ENCODE measurements at places on chromosomes 13 and 19.

DNA sequence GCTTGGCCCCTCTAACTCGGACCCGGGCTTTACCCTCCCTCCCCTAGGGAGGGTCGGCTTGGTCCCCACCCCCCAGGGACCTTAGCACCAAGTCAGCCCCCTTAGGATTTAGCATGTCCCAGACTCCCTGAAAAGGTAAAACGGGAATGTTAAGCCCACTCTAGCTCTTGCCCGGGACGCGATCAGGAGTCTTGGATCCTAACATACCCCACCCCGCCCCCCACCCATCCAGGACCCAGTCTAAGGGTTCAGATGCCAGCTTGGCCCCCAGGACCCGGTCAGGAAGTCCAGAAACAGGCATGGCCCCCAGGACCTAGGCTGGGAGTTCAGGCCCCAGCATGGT is 437 bp downstream of the EPOR start:
- DNase-seq: no peak

DNA sequence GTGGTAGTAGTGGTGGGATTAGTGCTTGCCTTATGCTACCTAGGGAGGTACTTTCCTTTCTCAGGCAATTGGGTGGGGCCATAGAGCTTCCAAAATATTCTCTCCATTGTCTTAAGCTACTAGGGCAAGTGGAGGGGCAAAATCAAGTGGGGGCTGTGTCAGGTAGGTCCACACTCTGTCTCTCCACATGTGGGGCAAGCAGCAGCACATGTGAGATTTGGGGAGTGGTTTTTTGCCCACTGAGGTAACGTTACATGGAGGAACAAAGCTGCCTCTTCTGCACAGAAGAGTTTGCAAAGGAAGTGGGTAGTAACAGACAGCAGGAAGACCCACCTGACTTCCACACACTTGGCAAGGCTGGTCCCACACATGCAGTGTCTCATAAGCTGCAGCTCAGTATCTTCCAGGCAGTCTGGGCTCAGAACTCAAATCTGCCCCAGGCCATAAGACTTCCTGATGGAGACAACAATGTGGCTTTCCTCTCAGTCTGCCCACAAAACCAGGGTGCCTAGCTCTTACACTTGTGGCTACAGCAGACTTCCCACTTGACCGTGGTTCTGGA is 1581.5 kb upstream of the PCDH20 start:
- DNase-seq: no peak

DNA sequence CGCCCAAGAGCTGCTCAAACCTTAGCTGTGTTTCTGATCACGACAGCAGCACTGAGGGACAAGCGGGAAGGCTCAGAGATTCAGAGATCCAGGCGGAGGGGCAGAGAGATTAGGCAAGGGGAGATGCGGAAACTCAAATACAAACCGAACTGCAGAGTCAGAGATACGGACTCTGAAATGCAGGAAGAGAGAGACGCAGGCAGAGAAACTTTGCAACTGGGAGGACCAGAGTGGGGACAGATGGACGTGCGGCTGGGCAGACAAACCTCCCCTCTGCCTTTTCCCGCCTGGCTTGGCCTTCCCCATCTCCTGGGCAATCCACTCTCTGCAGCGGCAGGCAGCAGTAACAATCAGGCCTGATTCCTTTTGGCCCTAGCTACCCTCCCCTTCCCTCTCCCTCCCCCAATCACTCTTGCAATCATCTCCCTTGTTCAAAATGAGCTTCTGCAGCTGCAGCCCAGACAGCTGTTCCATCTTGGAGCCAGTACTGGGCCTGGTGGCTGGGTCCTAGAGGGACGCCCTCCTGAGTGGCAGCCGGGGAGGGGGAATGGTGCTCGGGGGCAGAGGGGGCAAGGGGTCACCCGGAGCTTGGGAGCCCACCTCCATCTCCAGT is 29.7 kb downstream of the OLFM2 start:
- no peak for DNase-seq

- no peak for DNase-seq
Measured at GRCh38 chr13:79211377-79211776, 194.7 kb downstream of the RBM26 start.

DNA sequence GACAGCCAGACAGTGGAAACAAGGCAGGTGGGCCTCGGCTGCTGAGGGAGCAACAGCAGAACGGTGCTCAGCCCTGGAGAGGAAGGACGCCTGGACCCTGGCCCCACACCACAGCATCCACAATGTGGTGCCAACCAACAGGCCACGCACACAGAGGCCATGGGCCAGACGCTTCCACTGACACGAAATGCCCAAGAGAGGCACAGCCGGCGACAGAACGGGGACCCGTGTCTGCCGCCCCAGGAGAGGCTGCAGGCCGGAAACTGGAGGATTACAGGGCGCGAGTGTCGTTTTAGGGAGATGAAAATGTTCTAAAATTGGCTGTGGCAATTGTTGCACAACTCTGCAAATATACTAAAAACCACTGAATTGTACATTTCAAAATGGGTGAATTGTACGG is 69.7 kb downstream of the RASA3 start:
- DNase-seq: no peak

- no peak for DNase-seq
Measured at GRCh38 chr19:5111051-5111450, 142.1 kb downstream of the KDM4B start.

GRCh38 chr19:2587001-2587719 is 111.2 kb downstream of the GADD45B start:
- peak; percentile 11 for DNase-seq

DNA sequence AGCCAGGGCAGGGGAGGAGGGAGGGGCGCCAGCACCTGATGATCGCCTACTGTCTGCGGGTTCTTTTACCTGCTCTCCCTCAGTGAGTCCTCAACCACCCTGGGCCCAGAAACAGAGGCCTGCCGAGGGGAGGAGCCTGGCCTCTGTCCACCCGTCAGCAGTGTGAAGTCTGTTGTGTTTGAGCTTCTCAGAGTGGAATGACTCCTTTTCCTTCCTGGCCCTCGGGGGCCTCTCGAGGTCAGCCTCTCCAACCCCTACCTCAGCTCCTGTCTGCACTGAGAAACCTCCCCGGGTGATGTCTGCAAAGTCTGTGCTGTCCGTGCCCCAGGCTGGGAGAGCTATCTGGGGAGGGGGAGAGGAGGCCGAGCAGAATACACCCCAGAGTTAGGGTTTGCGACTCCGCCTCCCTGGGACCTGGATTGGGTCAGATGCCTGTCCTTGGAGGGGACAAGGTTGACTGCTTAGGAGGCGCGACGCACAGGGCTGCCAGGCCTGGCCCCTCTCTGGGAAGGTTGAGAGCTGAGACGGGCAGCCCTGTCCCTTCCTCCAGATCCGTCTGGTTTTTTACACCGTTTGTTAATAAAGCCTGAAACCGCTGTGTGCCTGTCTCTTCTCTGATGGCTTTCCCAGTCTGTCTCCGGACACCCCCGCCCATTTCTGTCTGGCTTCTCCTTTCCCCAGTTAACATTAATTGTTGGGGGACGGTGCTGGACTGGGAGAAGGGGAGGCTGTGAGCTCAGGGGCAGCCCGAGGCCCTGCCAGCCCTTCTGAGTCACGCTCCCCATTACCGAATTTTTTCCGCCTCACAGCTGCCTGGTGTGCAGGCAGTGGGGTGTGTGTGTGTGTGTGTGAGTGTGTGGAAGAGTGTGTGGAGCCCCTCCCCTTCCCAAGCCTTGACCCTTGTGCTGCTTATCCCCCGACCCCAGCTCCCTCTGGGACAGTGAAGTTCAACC is 989 bp upstream of the SSC5D start:
- DNase-seq: peak; percentile 98
